Stimulated activated CD4-positive, alpha-beta T cell treated with anti-CD3 and anti-CD28 coated beads, TNF-alpha, amount 100 ng/mL, for 1 hour (primary cell): ENCODE measurements at places on chromosomes 11 and 22.

DNA sequence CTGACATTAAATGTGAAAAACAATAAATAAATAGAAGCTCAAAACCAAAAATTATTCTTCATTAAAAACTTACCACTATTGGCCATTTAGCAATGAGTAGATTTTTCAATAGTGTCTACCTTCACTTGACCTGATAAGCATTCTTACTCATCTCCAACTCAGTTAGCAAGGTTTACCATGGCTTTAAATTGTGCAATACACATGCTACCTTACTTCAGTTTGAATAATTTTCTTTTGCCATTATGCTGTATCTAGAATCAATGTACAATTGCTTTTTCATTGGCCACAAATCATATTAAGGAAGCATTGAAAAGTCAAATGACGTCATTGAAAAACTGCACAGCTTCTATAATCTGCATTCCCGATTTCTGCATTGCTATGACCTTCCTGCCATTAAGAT lies 64.9 kb downstream of the SVIP start:
- no peak for DNase-seq

DNA sequence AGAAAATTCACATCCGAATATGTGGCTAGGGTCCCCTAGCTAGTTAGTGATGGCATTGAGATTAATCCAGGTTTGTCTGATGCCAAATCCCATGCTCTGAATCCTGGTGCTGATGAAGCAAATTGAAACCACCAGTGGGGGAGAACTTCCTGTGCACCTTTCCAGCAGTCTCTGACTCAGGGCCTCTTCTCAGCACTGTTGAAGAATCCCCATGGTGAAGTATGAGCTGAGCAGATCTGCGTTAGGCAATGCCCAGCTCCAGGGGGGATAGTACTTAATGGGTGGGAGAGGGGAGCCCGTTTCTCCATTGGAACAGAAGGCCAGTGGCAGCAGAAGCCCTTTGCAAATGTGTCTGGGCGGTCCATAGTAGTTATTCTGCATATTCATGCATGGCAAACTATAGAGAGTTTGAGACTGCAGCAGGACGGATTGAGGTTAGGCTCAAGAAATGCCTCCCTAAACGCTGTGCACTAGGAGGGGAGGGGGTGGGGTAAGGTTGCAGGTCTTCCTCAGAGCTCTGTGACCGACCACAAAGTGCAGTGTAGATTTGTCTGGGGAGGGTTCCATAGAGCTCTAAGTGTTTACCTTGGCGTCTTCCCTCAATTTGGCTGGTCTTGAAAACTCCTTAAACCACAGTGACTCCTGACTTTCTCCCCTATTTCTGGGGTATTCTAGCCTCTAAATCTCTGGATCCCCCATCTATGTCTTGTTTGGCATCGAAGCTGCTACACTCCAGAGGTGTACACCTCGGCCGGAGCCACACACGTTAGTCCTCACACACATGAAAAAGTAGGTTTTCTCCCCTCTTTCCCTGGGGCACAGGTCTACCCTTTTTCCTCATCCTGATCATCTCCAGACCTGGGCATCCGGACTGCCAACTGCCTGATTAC lies 4.8 kb downstream of the POU2F3 start:
- DNase-seq: no peak

DNA sequence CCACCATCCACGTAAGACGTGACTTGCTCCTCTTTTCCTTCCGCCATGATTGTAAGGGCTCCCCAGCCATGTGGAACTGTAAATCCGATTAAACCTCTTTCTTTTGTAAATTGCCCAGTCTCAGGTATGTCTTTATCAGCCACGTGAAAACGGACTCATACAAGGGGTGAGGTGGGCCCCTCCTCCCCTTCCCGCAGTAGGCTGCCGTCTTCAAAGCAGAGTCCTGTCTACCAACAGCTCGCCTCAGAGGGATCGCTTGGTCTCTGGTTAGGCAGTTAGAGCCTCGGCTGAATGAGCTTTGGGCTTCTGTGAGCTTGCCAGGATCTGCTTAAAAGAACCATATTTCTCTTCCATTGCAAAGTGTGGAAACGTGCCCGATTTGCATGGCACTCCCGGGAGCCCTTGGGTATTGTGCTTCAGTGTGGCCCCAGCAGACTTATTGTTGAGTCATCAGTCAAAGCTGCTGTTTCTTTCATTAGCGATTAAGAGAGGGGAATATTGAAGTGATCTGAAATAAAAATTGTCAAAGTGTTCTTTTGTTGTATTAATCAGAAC lies 338.3 kb downstream of the TBC1D22A start:
- no peak for DNase-seq

GRCh38 chr11:6318204-6318603 lies 2.1 kb downstream of the CAVIN3 start:
- no peak for DNase-seq

GRCh38 chr11:29251738-29252137 lies 765.1 kb downstream of the KCNA4 start:
- no peak for DNase-seq

- DNase-seq: no peak
Observed at GRCh38 chr22:31618057-31618456, 44.0 kb downstream of the PISD start.

- DNase-seq: no peak
Observed at GRCh38 chr11:70826541-70827335, 425.6 kb downstream of the SHANK2 start.

DNA sequence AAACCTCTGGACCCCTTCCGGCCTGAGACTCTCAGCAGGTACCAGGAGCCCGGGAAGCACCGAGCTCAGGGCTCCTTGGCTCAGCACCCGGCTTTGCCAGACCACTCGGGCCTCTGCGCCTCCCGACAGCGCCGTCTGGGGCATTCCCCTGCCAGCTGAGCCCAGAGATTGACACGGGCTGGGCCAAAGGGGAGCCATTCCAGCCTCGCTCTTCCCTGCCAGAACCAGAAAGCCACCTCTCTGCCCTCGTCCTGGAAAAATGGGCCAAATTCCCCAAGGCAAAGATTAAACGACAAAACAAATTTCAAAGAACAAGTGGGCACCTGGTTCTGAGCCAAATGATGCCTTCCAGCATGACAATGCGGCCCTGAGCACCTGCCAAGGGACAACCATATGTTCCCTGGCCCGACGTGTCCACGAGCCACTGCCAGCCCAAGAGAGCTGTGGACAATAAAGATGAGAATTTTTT lies 59.3 kb downstream of the CELSR1 start:
- no peak for DNase-seq
